ENCODE measurements at places on chromosomes 3 and 15. TPM values are rescaled to one million over a fixed set of nuclear protein-coding genes. Genes with fewer than 3 reads are reported as not detected.

DNA sequence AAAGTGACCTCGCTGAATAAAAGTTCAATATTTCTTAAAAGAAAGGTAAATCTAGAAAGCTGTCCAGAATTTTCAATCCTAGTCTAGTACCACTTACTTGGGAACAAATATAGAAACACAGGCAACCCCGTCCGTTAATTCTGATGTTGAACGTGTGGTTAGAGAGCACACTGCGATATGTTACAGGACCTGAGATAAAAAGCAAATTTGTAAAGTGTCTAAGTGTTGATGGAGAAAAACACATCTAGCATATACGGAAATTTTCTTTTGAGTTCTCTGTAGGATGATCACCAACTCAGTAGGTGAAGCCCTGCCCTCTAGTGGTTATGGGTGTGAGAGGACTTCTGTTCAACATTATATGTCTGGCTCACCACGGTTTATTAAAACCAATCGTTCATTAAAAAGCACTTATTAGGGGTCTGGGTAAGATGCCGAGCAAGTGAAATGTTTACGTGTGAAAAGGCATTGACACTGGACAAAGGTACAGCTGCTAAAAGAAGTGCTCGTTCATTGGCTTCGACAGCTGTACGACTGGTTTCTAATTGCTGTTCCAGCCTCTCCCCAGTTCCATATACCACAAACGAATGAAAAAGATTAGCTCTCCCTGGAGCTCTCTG is 1.0 kb upstream of the ATP2C1 start:
- peak; percentile 84 for DNase-seq

GRCh38 chr3:194313560-194314387 is 37.4 kb downstream of the CPN2 start:
- no peak for DNase-seq

DNA sequence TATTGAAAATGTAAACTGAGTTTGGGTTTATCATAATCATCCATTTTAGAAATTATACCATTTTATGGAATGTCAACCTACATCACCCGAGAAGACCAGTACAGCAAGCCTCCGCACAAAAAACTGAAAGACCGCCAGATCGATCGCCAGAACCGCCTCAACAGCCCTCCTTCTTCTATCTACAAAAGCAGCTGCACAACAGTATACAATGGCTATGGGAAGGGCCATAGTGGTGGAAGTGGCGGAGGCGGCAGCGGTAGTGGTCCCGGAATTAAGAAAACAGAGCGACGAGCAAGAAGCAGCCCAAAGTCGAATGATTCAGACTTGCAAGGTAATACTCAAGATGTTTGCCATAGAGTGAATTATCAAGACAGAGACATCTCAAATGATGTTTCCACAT is 197.0 kb downstream of the GHSR start:
- DNase-seq, result no peak

GRCh38 chr15:36361351-36361870 is 218.0 kb upstream of the CDIN1 start:
- no peak for DNase-seq

GRCh38 chr3:55828712-55829111 is 341.6 kb upstream of the WNT5A start:
- DNase-seq, result no peak

DNA sequence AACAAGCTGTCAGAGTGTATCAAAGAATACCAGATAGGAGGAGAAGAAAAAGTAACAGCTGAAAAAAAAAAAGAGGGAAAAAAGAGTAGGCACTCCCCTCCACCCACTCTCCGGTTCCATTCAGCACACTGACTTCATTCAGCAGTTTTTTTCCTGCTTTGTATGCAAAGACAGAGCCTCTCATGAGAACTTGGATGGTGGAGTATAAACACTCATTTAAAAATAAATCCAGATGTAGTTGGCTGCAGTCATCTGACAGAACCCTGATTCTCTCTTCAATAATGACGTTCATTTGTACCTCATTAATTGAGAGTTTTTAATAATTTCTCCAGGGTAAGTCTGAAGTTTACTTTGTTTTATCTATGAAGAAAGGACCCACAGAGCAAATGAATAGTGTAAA is 81.0 kb downstream of the TMEM108 start:
- no peak for DNase-seq

DNA sequence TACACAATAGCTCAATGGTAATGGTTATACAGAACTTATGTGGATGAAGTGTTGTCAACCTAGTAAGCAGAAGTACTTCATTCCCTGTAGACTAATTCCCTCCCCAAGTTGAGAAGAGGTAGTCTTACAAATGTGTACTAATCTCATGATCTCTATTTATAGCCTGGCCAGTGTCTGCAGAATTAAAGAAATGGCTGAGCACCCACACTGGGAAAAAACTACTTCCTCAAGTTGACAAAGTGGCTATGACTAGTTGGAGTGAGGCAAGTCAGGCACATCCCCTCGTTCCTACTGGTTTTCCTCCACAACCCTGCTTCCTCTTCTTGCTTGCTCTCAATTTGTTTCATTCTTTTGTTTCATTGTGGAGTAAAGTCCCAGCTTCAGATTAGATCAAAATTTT is 566.7 kb upstream of the ZNF717 start:
- no peak for DNase-seq

Gene NR1D2
- 43.2 TPM for total RNA-seq

Gene LNP1
- total RNA-seq, result 10.5 TPM

Gene DNAH12
- 1.4 TPM for total RNA-seq

Gene SUSD5
- 15.6 TPM for total RNA-seq

Measured in SJCRH30 (cell line).